Germinal center (tissue), 1 donor: ENCODE measurements at places on chromosomes 2 and 18.

GRCh38 chr18:22473366-22473765 is 55.7 kb upstream of the CTAGE1 start:
- DNase-seq, result no peak

DNA sequence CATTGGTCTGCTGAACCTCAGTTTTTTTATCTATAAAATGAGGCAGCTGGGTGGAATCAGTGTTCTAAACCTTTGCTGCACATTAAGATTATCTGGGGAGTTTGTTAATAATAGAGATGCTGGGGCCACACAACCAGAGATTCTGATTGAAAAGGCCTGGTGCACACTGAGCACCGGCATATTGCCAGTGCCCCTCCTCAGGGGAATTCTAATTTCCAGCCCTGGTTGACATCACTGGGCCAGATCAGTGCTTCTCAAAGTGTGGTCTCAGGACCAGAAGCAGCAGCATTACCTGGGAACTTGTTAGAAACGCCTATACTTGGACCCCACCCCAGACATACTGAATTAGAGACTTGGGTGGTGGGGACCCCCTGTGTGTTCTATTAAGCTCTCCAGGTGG is 112.5 kb downstream of the SETBP1 start:
- DNase-seq, result no peak

DNA sequence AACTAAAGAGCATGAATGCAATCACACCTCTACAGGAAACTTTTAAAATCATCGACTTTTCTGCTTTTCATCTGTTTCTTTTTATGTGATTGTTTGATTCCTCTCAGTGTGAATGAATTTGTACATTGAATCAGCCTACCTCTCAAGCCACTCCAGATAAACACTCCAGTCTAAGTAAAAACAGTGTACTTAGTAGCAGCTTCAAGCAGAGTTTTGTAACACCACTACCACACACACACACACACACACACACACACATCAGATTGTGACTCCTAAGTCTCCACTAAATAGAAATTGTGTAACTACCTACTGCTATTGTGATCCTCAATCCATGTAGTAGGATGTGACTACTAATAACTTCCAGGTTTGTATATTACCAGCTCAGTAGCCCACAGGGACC is 65.3 kb upstream of the EPB41L5 start:
- DNase-seq, result no peak

- DNase-seq, result no peak
These were observed 996 bp downstream of the PTCD3 start for GRCh38 chr2:86107031-86107430.

- no peak for DNase-seq
These were observed 143.3 kb downstream of the HDAC4 start for GRCh38 chr2:239257511-239257937.

DNA sequence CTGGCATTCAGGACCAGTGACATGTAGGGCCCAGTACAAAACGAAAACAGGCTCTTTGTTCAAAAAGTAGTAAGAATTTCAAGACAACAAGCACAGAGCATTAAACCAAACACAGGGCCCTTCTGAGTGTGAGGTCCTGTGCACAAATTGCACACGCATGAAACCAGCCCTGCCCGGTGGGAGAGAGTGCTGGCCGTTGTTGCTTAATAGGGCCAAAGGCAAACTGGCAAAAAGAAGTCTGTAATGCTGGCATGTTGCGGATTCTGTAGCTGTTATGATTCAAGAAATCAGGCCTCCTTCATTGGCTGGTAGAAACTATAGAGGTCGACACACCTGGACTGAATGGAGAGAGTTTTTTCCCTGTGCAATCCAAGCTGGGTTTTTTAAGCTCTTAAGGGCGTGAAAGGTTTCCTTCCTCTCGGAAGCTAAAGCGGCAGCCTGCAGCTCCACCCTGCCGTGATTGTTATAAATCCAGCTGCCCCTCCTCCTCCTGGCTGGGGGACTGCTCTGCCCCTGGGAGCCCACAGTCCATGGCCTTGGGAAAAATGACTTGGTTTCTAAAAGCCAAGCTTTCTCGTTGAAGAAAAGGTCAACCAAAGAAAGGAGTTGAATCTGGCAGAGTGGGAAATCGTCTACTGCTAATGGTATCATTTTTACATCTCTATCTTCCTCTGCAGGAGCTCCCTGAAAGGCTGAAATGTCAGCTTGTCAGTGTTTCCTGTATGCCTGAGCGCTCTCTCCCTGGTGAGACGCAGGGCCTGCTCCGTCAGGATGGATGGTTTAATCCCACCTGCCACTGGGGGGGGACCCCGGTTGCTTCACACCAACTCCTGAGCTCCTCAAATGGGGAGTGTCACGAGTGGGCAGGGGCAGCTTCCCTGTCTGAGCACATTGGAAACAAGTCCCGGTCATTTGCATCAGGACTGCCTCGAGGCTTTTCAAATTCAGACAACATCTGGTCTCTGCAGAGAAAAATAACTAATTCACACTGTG is 143.6 kb downstream of the ALPK2 start:
- DNase-seq, result no peak

DNA sequence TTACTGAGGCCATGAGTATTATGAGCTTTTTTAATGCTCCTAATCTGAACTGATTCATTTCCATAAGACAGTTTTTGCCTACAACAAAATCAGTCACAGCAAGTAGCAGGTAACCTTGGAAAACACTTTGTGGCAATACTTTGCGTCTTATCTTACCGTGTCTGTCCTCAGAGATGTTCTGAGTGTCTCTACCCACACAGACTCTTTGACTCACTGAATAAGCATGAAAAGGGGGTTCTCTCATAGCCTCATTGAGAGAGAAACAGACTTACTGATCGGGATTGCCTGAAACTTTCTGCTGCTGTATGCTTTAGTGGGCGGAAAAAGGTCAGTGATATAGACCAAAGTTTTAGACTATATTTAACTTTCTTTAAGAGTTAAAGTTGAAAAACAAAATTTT is 92.6 kb downstream of the MYL12B start:
- no peak for DNase-seq

GRCh38 chr2:136139631-136140030 is 21.7 kb upstream of the CXCR4 start:
- DNase-seq, result no peak

DNA sequence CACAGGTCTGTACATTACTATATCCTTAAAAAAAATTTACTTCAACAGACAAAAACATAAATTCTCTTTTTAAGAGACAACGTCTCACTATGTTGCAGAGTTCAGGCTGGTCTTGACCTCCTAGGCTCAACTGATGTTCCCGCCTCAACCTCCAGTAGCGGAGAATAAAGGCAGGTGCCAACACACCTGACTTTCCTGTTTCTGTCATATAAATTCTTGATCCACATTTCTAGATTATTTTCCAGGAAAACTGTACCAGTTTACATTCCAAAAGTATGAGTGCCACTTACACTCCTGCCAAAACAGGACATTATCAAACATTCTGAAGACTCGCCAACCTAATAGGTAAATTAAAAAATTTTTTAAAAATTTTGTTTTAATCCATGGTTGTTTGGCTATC is 48.6 kb downstream of the PUM2 start:
- DNase-seq, result no peak

GRCh38 chr18:14961991-14962390 is 214.0 kb downstream of the ANKRD30B start:
- no peak for DNase-seq

DNA sequence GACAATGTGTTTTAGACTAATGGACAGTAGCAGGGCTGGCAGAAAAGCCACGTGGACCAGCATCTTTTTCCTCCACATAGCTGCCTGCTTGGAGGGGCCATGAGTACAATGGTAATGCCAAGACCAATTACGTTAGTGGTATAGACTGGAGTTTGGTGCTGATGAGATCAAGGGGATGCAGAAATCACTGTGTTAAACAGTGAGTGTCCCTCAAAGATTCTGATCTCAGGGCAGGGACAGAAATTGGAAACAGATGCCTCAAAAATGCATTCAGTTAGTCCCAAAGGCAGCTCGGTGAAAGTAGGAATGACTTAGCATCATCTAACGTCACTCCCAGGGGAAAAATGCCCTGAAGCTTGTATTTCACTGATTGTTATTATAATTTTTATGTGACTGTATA is 72.4 kb downstream of the SLC16A14 start:
- no peak for DNase-seq

DNA sequence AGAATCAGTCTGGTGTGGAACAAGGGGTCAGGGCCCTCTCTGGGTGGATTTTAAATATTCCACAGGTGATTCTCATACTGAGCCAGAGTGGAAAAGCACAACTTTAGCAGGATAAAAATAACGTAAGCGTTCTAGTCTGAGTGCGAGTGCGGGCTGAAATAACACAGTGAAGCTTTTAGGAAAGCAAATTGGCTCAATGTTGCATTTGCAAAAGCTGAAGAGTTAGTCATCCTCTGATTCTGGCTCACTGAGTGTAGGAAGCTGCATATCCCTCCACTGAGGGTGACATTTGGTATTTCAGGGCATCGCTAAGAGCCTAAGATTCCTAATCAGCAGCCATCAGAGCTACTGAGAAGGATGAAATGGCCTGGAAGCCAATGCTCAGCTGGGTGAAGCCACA is 134.7 kb downstream of the RIF1 start:
- no peak for DNase-seq

DNA sequence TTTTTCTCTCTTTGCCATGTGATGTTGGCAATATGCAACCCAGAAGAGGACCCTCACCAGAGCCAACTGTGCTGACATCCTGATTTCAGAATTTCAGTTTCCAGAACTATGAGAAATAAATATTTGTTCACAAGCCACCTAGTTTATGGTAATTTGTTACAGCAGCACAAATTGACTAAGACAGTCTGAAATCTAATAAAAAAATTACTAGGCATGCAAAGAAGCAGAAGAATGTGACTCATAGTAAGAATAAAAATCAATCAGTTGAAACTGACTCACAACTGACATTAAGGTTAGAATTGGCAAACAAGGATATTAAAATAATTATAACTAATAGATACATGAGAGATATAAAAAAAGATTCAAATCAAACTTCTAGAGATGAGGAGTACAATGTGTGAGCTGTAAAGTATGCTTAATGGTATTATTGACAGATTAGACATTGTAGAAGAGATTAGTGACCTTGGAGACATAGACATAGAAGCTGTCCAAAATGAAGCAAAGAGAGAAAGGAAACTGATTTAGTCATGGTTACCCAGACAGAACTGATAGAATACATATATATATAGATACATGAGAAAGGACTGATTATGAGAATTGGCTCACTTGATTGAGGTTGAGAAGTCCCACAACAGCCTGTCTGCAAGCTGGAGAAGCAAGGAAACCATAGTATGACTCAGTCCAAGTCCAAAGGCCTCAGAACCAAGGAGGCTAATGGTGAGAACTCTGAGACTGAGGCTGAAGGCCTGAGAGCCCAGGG is 27.8 kb upstream of the TTC39C start:
- no peak for DNase-seq

- peak; percentile 68 for DNase-seq
These were observed 22.8 kb downstream of the ZSCAN30 start for GRCh38 chr18:35267161-35267651.

GRCh38 chr2:175359710-175360109 is 178.2 kb upstream of the ATP5MC3 start:
- no peak for DNase-seq

GRCh38 chr2:226583715-226584114 is 215.9 kb downstream of the IRS1 start:
- DNase-seq, result no peak

DNA sequence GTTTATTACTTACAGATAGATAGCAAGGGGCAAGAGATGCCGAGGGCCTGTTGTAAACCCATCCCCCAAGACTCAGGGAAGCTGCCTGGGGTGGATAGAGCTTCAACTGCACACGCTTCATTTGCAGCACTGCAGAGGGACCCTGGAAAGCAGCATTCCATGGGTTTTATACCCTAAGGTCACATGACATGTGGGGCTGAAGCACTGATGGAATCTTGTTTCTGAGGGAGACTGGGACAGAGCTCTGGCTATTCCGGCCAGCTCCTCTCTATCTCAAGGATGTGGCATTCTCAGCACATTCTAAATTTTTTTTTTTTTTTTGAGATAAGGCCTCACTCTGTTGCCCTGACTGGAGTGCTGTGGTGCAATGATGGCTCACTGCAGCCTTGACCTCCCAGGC is 300.1 kb downstream of the MYCN start:
- DNase-seq, result no peak

DNA sequence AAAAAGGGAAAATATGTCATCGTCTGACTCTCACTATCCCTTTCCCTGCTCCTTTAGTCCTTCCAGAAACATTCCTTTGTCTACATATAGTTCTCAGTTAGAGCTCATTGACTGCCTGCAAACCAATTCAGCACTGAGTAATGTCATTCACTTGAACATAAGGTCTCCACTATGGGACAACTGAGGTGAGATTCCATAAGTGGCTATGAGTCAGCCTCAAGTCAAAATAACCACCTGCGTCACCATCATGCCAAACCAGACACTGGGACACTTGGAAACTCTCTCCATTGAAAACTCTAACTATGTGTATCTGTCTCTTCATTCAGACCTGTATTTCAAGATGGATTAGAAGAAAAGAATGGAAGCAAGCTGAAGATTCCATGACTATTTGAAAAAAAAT is 878.0 kb upstream of the PIK3C3 start:
- DNase-seq, result no peak

GRCh38 chr2:70514612-70515055 is 39.0 kb downstream of the TGFA start:
- DNase-seq, result no peak

DNA sequence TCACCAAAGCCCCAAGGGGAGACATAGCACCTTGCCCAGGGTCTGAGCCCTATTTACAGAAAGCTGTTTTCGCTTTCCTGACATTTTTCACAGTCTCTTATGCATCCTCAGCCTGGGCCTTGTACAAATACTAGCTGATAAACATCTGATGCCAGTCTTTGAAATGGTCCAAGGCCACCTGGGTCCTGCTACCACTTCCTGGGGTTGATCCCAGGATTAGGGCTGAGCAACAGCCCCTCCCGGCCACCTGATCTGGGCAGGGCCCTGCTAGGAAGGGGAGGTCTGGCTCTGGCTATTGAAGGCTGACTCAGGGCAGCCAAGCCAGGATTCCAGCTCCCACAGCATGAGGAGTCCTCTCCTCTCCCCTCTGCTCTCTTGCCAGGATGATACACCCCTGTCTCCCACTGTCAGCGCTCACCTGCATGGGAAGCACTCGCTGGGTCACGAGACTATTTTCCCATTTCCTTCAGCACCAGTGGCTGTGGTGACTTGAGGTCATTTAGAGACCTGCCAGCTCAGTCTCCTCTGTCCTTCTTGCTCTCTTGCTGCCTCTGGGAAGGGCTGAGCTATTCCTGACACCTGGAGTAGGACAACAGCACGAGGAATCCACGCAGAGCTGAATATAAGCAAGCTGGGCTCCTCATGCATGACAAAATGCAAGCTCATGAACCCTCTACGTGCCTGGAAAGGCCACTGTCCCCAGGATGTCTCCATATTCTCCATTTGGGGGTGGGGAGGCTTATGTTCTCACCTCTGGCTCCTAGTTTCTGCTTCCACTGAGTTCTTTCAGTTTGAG is 53.0 kb upstream of the LGALSL start:
- no peak for DNase-seq

DNA sequence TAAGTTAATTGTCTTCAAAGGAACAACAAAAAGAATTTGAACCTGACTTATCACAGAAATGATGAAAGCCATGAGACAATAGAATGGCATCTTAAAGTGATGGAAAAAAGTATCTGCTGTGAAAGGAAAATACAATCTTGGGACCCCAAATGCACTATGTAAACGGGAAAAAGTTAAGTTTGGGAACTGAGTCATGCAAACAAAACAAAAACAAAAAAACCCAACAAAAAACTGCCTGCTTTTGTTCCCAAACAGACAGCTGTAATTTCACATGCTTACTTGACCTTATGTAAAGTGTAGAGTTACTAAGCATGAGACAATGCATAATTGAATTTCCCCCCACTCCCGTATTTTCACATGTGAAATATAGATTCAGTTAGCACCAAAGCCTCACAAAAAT is 122.1 kb upstream of the RBMS1 start:
- no peak for DNase-seq

- DNase-seq, result no peak
These were observed 113.7 kb downstream of the XRCC5 start for GRCh38 chr2:216222650-216223352.
